Foreskin keratinocyte (primary cell): ENCODE measurements at places on chromosomes 3 and 15.

DNA sequence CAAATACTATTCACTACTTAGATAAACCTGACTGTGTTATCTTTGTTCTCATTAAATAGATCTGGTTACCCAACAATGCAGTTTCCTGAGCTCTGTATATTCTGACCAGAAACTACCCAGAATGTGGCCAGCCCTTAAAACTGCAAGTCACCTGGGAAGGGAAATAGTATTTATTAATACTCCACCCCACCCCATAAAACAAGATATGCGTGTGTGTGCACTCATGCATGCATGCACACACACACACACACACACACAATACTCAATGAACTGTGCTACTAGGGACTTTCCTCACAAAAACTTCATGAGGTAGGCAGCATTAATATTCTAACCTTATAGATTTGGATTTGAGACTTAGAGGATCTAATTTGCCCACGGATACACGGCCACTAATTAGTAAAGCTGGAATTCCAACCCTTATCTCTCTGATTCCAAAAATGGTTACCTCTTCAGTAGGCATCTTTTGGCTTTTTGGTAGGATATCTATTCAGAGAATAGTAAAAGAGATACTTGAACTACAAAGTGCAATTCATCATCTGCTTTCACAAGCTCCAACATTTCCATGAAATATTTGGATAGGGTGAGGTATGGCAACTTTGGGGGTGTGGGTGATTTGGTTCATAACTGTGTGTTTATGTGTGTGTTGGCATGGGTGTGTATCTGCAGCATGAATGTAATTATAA lies 197.0 kb upstream of the CFAP20DC start:
- no peak for DNase-seq

- no peak for DNase-seq
Observed at GRCh38 chr15:85500060-85500708, 119.8 kb downstream of the AKAP13 start.

- peak; percentile 85 for DNase-seq
Observed at GRCh38 chr3:69200384-69201068, 78.1 kb upstream of the LMOD3 start.

DNA sequence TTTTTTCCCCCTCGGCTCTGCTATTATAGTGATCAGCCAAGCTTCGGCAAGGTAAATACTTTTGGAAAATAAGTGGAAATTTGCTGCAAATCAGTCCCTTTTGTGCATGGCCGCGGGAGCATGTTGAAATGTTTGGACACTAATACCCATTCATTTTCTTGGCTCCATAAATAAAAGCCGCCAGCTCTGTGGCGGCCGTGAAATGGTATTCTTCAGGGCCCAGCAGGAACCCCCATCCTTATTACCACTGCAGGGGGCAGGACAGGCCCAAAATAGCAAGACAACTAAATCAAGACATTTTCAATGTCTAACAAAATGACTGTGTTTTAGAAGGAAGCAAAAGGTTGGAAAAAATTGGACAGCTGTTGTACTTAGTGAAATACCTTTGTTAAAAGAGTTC lies 362.3 kb downstream of the NR2F2 start:
- DNase-seq = no peak

- no peak for DNase-seq
Observed at GRCh38 chr3:98551236-98551635, 19.5 kb downstream of the GPR15 start.

DNA sequence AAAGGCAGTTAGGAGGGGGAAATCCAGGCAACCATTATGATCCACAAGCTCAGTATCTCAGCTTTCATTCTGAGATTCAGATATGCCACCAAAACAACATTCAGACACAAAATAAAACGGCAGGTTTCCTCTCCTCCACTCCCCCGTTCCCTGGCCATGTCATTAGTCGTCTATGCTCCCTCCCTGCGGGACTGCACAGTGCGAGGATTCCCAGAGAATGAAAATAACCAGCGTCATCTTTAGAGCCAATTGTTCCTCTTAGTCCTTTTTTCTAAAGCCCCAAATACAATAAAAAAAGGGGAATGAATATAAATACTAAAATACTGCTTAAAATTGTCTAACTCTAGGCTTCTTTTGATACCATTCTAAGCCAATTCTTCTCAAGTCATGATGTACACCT lies 7.8 kb upstream of the SLCO3A1 start:
- DNase-seq = no peak
